Activated CD4-positive, alpha-beta T cell treated with anti-CD3 and anti-CD28 coated beads, Interleukin-2, amount 50 U/mL, for 1 hour (primary cell): ENCODE measurements at places on chromosomes 16 and 17.

DNA sequence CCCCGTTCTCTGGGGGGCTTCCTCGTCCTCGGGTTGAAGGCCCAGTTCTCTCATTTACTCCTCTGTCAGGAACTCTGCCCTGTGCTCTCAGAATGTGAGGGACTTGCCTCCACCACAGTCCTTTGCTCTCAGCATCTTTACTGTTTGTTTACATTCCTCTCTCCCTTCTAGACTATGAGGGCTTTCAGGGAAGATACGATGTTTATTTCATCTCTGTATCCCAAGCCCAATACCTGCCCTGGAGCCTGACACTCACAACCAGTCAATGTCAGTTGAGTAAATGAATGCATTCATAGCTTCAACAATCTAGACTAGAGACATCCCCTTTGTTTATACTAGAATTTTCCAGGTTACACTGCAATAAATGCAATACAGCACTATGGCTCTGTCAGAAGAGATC is 409.6 kb upstream of the CDH11 start:
- DNase-seq, result no peak

GRCh38 chr16:27972500-27972899 is 91.0 kb downstream of the GSG1L start:
- peak; percentile 21 for DNase-seq

GRCh38 chr17:32517982-32518381 is 31.2 kb downstream of the CDK5R1 start:
- DNase-seq, result no peak

- DNase-seq, result peak; percentile 7
Observed at GRCh38 chr17:57551321-57552079, 193.6 kb downstream of the CCDC182 start.

DNA sequence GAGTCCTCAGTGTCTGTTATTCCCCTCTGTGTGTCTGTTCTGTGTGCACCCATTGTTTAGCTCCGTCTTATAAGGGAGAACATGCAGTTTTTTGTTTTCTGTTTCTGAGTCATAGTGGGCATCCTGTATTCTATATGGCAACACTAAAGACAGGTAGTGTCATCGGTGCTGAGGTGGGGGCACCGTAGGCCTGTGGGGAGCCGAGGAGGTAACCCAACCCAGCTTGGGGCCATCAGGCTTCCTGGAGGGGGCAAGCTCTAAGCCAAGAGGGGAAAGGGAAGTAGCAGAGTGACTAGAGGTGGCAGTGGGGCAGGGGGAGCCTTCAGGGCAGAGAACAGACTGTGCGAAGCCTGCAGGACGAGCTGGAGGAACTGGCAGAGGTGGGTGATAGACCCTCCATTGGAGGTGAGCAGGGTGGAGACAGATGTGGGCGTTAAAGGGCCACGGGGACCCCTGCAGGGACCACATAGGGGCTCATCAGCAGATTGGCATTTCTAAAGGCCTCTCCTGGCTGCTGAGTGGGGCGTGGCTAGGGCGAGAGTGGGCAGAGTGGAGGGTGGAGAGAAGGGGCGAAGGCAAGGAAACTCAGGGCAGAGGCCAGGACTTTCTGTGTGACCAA is 36.5 kb downstream of the CPNE2 start:
- DNase-seq, result peak; percentile 33
